NCI-H2029 treated with DMSO at 0.1 percent for 48 hours (cell line): ENCODE measurements at places on chromosomes 13 and 19.

DNA sequence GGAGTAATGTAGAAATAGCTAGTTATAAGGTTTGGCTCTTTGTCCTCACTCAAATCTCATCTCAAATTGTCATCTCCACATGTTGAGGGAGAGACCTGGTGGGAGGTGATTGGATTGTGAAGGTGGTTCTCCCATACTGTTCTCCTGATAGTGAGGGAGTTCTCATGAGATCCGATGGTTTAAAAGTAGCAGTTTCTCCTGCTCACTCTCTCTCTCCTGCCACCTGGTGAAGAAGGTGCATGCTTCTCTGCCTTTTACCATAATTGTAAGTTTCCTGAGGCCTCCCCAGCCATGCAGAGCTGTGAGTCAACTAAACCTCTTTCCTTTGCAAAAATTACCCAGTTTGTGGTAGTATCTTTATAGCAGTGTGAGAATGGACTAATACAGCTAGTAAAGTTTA lies 849.4 kb downstream of the DACH1 start:
- no peak for DNase-seq

DNA sequence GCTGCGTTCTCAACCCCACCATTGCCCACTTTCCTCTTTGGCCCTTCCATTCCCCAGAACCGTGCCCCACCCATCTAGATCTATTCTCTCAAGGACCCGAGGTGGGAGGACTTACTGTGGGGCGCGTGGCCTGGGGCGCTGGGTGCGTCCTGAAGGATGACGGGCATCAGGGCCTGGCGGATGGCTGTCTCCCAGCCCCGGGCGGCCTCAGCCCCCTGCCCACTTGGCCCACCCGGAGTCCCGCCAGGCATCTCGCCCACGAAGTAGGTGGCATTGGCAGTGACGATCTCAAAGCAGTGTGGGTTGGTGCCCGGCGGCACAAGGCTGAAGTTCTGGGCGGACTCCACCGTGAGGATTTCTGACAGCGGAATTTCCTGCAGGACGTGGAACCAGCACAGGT lies 23.2 kb downstream of the PRKD2 start:
- DNase-seq: no peak

DNA sequence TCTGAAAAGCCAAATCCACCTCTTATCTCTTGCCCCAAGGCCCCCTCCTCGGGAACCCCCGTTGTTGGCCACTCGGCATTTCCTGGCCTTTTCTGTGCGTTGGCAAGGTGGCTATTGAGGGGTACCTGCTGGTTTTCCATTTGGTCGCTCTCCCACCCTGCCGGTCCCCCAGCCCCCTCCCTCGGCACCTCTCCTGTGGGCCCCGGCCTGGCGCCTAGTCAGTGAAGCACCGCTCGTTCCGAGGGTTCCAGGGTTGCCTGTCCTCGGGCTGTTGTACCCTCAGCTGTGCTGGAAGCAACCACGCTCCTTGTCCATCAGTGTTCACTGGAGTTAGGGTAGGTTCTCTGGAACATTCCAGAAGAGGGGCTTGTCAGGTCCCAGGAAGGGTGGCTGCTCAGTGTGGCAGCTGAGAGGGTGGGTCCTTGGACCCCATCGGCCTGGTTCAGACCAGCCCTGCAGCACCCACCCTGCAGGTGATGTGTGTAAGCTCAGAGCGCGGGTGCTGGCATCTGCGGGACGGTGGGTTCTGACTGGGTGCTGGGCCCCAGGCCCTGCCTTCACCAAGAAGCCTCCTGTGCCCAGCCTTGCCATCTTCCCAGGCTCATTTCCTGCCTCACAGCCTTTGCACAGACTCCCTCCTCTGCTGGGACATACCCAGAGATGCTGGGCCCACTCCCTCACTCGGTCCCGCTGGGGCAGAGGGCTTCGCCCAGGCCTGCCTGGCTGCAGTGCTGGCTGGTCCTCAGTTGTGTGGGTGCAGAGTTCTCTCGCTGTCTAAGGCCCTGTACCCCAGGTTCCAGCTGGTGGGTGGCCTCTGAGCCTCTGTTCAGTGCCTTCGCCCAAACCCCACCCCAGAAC lies 21.3 kb downstream of the NKPD1 start:
- DNase-seq: no peak

DNA sequence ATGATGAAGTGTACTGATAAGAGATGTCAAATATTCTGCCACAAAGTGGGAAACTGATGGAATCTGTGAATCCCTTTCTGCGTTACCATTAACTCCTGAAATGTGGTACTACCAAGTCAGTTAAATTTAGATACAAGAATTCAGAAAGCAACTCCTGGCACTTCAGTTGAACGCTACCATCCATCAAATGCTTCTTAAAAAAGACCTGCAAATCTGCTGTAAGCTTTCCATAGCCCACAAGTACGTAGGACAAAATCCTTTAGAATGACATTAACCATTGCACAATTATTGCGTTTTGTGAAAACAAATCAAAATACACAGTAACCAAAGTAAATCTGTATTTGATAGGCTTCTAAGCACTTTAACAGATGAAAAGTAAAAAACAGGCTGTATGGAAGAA lies 5.4 kb downstream of the SMAD9 start:
- no peak for DNase-seq

- DNase-seq: peak; percentile 14
These were observed 60.0 kb downstream of the TPT1 start for GRCh38 chr13:45280751-45281634.

DNA sequence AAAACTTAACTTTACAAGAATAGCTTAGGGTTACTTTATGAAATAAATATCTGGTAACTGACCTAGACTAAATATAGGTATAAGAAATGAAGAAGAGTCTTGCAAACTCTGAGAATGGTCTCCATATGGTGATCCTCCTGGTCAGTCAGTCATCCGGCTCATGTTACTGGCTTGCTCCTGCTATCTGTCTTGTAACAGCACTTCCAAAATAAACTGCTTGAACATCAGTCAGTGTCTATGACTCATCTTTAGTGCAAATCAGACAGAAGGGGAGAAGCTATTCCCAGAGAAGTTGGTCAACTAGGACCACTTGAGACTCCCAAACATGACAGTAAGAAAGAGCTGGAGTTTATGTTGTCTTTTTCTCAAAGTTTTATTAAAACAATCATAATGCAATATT lies 1550.9 kb downstream of the PCDH9 start:
- no peak for DNase-seq

DNA sequence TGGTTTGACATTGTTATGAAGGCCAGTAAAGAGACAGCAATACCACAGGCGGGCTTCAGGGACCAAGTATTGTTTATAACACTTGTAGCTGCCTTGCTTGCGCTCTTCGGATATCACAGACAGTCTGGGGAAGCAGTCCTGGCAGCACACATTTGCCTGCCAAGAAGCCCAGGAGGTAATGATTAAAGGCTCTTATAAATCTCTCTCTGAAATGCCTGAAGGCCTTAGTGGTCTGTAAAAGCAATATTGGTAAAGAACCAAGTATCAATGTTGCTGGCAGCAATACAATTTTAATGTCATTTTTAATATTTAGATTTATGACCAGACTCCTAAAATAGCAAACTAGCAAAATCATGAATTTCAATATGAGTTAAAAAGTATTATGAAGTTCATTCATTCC lies 1312.4 kb downstream of the PCDH9 start:
- DNase-seq: no peak

- no peak for DNase-seq
These were observed 406.2 kb downstream of the KLF5 start for GRCh38 chr13:73464758-73465616.

- peak; percentile 39 for DNase-seq
These were observed 350.1 kb upstream of the NBEA start for GRCh38 chr13:34591900-34592529.

DNA sequence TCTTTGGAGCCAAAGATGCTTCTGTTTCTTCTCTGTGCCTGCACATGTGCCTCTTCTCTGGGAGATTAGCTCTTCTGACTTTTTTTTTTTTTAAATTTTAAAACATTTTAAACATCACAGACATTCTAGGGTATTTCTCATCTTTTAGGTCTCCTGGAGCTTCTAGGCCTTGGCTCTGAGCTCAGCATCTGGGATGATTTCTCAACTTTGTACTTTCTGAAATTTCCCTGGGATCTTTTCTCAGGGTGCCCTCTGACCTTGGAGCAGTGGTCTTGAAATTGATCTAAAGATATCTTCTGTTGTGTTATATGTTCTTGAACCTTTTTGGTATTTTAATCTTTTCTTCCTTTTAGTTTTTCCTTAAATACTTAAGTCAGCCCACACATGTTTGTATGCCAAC lies 6.2 kb downstream of the WASF3 start:
- no peak for DNase-seq

- no peak for DNase-seq
These were observed 163.0 kb downstream of the EFNB2 start for GRCh38 chr13:106372199-106373155.

- DNase-seq: no peak
These were observed 2.9 kb downstream of the DNAJC15 start for GRCh38 chr13:43026262-43026661.

GRCh38 chr13:107097916-107098315 lies 530.0 kb upstream of the ARGLU1 start:
- DNase-seq: no peak

DNA sequence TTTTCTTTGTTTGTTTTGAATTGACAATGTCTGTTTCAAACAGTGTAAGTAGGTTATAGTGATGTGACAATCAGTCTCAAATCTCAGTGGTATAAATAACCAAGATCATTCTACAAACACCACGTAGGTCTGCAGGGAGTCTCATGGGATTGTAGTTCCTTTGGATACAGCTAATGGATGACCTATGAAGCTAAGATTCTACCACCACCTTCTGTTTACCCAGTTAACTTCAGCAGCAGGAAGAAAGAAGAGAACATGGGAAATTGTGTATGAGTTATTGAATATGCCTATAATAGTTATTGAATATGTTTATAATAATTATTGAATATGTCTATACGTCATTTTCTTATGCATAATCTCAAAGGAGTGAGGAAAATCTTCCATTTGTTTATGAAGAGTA lies 63.9 kb upstream of the SLITRK5 start:
- DNase-seq: no peak

DNA sequence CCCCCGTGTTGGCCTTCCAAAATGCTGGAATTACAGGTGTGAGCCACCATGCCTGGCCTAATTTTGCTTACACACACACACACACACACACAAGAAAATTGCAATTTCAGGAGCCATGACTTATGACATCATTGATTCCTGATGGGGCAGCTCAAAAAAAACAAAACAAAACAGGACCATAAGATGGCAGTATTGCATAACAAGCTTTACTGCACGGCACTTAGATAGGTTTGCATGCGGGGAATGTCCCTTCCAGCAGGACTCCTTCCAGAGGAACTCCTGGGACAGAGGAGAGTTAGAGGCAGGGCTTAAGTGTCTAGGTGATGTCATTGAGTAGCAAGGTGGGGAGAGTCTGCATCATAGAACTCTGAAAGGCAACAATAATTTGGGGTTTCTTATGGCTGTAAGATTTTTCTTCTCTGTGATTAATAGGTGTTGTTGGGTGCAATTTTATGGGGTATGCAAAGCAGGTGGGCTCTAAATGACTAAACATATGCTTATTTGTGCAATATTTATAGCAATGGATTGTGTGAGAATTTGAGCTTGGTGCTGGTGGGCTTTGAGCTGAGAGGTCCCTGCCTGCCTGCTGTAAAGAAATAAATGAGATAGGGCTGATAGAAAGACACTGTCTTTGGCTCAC lies 9.0 kb upstream of the ACSBG2 start:
- peak; percentile 55 for DNase-seq

GRCh38 chr13:97506511-97506910 lies 72.5 kb downstream of the RAP2A start:
- DNase-seq: no peak

- DNase-seq: no peak
These were observed 452 bp downstream of the PIAS4 start for GRCh38 chr19:4007836-4008539.

GRCh38 chr13:31042049-31042448 lies 109.6 kb downstream of the TEX26 start:
- no peak for DNase-seq

DNA sequence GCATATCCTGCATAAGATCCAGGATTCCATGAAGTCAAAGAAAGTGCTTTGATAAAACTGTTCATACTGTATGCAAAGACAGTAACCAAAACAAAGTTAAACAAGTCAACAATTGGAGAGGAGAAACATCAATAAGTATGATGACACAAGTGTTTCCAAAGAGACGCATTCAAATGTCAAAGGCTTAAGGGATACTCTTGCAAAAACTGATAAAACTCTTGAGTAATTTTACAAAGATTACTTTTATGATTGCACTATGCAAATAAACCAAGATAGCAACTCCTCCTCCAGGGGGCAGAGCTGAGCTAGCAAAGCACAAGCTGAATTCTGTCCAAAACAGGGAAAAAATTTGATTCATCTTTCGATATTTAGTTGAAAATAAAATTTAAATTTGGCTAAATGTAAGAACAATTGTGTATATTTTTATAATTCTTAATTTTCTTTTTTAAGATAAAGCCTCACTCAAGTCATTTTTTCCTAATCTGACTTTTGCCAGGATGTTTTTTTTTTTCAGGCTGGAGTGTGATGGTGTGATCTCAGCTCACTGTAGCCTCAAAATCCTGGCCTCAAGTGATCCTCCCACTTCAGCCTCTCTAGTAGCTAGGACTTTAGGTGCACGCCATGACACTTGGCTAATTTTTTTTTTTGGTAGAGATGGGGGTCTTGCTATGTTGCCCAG lies 84.0 kb downstream of the MZT1 start:
- no peak for DNase-seq

DNA sequence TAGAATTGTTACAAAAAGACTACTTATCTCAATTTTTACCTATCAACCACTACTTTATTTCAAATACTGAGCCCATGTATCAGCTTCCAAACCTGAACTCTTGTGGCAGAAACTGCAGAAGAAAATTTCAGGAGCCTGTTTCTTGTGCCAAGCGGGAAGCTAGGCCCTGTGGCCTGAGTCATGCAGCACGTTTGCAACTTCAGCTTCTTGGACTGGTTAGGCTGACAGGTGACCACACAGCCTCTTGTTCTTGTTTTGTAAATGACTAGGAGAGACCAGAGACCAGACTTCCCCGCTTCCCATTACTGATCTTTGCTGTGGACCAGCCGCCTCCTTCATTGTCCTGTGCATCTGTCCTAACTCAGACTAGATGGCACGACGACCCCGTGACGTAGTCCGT lies 3.4 kb upstream of the LAMP1 start:
- DNase-seq: no peak

- DNase-seq: no peak
These were observed 729 bp upstream of the ARID3A start for GRCh38 chr19:925087-925525.

DNA sequence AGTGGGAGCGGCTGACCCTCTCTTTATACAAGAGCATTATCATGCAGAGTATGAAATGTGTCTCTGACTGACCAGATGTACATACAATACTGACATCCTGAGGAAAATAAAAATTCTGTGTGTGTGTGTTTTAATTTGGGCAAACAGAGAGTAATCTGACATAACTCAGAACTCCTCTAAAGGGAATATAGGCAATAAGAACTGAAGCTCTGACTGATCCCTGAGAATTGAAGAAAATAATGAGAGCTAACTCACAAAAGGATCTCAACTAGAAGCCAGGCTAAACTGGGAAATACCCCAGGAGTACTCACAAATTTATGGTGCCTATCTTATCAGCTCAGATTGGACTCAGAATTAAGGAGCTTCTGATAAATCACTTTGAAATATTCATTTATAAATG lies 539.9 kb downstream of the OLFM4 start:
- DNase-seq: no peak
